ENCODE measurements at places on chromosomes 11 and 22.

DNA sequence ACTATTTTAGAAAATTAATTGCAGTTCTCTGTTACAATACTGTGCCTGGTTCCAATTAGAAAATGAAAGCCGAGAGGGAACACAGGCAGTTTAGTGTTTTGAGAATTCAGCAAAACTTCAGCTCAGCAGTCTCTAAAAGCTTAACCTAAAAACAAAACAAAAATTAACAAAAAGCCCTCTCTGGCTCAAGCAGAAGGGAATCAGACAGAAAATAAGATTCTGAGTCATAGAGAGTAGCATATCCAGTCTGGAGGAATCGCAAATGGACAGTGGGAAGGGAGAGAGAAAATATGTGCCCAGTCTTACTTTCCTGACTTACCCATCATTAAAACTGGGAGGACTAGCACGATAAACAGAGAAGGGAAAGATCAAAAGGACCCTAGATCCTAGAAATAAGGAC is 38.1 kb upstream of the CHRM4 start:
- DNase-seq, result no peak

DNA sequence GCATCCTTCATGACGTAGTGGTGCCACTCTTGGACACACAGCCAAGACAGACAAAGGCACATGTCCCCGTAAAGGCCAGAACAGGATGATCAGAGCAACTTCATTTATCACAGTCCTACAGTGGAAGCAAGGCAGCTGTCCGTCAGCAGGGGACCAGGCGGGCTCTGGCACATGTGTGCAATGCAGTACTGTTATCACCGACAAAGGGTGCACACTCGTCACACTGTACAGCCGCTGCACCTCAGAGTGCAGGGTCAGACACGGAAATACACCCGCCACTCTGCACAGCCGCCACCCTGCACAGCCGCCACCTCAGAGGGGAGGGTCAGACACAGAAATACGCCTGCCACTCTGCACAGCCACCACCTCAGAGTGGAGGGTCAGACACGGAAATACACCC is 13.4 kb upstream of the IL17REL start:
- no peak for DNase-seq

- no peak for DNase-seq
Observed at GRCh38 chr11:69326622-69327219, 32.8 kb downstream of the MYEOV start.

- DNase-seq, result no peak
Observed at GRCh38 chr22:36864454-36865215, 3.8 kb downstream of the NCF4 start.

DNA sequence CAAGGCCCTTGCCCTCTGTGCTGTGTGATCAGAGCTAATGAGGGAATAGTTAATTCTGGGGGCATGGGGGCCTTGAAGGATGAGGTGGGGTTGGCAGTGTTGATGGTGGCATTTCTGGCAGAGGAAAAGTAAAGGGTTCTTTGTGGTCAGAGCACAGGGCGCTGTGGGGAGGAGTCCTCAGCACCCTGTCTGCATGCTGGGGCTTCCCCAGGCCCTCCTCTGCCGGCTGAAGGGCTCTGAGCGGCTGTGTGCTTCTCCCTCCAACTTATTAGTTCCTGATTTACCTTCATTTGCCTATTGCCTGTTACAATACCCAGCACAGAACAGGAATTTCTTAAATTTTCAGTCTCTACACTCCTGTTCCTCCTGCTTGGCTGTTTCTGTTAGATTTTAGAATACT is 122.8 kb downstream of the HIPK3 start:
- DNase-seq, result peak; percentile 50

- no peak for DNase-seq
Observed at GRCh38 chr11:44466531-44467205, 98.8 kb upstream of the CD82 start.

GRCh38 chr11:131987703-131988102 is 617.3 kb downstream of the NTM start:
- no peak for DNase-seq

DNA sequence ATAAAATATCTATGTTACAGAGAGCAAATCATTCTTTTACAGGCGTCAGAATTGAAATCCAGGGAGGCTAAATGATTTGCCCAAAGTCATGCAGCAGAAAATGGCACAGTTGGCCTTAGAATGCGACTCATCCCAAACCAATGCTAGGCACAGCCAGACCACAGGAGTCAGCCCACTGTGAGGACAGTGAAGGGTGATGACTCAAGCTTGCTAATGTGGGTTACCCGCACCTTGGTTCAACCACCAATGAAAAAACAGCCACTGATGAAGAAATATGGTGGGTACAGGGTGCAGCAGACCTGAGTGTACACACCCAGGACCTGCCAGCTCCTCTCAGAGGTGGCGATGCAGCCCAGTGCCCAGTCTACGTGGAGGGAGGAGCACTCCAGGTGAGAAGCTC is 89.7 kb downstream of the ZC3H12C start:
- no peak for DNase-seq

DNA sequence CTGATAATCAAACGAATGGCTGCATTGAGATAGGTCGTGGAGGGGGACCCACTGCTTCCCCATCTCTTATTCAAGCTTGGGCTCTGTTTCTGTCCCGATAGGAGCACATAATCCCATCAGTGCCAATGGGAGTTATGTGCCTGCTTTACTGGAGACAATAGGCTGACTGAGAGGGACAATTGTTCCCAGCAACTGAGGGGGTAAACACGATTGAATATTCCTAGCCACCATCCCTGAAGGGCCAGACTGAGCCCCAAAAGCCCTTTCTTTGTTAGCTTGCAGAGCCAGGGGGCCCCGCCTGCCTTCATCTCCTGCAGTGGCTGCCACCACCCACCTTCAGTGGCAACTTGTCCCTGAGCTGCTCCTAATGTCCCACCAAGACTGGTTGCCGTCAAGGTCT is 172.8 kb upstream of the NAV2 start:
- no peak for DNase-seq

DNA sequence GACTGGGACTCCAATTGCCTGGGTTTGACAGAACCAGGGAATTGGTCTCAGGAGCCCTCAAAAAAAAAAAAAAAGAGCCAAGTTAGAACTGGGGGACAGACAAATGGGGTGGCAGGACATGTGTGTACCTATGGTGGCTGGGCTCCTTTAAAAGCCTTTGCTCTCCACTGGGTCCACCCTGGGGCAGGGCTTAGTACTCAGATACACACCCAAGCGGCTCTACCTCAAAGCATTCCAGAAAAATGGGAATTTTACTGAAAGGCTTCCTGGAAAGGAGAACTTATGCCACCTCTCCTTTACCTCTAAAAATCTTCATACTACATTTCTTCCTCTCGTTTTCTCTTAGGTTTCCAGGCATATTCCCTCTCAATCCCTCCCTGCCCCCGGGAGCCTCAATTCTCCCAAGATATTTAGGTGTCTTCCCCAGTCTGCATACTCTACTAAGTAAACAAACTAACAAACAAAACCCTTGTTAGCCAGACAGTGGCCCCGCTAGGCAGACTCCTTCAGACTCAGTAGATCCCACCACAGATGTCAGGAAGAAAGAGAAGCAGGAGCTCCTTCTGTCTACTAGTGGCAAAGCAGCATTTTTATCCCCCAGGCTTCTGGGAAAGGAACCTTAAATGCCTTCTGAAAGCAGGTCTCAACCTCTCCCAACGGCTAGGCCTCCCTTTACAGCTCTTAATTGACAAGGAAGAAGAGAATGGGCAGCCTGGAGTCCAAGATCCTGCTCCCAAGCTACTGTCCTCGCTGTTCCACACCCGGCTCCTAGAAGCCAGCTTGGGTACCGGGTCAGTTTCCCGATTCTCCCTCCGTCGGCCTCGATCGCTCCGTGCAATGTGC is 653 bp downstream of the PCSK7 start:
- DNase-seq, result no peak

- DNase-seq, result no peak
Observed at GRCh38 chr22:47187176-47187957, 424.9 kb downstream of the TBC1D22A start.

GRCh38 chr11:66607126-66607834 is 9.2 kb upstream of the RBM14 start:
- DNase-seq, result no peak
